ENCODE measurements at places on chromosomes 11 and 22. TPM values are rescaled to one million over a fixed set of nuclear protein-coding genes. Genes with fewer than 3 reads are reported as not detected.
A peak's percentile ranks its signal among the peaks of the same experiment; 100 is the strongest.

GRCh38 chr11:132472411-132473172 is 1059.7 kb downstream of the OPCML start:
- DNase-seq = no peak
- H3K4me1 ChIP-seq = no peaks in the 10 kb centered on the region
- H3K27ac ChIP-seq = no peak overlapping the region
- no peaks in the 10 kb centered on the region for H3K36me3 ChIP-seq

The TMPRSS4 gene
- 3.0 TPM for total RNA-seq

The RAB3IL1 gene
- 10.6 TPM for total RNA-seq

The MMP12 gene
- total RNA-seq = 0.75 TPM

DNA sequence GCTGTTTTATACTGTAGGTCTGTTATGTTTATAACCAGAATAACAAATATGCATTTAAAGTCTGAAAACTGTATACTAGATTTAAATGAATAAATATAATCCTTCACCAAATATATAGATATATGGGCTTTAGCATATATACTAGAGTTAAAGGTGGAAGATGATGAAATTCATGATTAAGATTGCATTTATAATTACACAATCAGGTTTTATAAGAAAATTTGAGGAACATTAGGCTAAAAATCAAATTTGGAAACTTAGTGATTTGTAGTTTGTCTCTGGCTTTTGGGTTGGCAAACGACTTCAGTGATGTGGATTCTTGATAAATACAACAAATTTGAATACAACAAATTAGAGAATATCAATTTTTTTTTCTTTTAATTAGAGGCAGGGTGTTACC is 10.0 kb downstream of the BCL2L13 start:
- H3K4me1 ChIP-seq = peaks cover 14% of the 10 kb centered on the region
- H3K27ac ChIP-seq = peak overlapping the region; percentile 6
- DNase-seq = no peak

All from upper lobe of right lung (tissue), 1 donor.